ENCODE measurements at places on chromosomes 13 and 19.
A peak's percentile ranks its signal among the peaks of the same experiment; 100 is the strongest.

DNA sequence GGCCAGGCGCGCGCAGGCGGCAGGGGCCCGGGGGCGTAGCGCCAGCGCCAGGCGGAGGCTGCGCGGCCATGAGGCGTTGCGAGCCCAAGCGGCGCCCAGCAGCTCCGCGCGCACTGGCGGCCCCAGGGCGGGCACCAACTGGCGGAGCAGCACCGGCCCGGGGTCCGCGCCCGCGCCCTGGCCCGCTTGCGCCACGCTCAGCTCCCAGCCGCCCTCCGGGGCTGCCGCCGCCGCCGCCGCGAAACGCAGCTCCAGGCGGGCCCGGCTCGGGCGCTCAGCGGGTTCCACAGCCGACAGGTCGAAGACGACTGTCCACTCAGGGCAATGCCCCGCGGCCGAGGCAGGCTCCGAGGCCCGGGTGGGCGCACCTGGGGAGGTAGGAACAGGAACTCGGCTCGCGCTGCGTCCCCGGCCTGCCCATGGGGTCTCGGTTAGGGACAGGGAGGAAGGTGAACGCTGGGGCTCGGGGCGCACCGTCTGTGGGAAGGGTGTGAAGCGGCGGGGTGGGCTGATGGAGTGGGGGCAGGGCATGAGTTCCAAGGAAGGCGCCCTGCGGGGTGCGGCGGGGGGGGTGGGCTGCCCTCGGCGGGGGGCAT is 26.8 kb downstream of the CERS1 start:
- DNase-seq = no peak

- DNase-seq = no peak
Observed at GRCh38 chr13:109933476-109933875, 147.1 kb upstream of the IRS2 start.

DNA sequence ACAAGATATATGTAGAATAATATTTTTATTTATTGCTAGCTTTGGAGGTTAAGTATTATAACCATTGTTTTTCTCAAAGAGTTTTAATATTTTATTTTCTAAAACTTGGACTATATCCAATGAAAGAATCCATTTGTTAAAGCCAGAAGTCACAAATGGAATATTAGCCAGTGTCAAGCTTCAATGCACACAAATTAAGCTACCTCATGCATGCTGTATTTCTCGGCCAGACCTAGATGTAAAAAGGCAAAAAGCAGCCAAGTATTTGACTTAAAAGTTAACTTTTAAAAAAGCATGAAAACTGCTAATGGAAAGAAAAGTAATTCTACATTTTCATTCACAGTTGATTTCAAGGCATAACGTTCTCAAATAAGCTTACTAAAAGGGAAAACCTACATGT is 160.0 kb upstream of the ATXN8OS start:
- DNase-seq = no peak

DNA sequence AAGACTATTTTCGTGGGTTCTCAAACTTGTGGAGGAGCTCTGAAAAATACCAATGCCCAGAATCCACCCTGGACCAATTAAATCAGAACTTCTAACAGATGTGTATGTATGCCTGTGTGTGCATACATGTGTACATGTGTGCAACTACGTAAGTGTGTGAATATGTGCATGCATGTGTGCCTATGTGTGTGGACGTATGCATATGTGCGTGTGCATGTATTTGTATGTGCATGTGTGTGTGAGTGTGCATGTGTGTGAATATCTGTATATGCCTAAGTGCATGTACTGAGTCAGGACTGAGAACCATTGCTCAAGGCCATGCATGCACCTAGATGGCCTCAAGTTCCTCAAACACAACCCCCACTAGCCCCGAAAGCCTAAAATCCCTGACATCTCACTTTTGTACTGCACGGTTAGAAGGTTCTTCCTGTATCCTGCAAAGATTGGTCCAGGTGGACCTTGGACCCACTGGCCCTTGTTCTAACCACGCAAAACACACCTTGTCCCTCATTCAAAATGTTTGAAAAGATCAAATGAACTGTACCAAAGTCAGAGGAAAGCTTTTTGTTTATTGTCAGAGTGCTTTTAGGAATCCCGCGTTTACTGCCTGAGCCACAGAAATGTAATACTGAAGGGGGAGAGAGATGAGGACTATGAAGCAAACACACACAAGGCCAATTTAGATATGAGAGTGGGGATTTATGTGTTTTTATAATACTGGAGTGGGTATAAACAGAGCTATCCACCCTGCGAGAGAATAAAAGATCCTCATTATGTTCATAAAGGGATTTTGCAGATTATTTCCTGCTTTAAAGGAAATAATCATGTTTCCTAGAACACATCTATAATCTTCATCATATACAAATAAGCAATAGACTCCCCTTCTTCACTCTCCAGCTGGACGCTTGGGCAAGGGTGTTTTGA is 39.1 kb downstream of the LATS2 start:
- DNase-seq = no peak

GRCh38 chr19:55488986-55489710 is 912 bp downstream of the SSC5D start:
- no peak for DNase-seq

DNA sequence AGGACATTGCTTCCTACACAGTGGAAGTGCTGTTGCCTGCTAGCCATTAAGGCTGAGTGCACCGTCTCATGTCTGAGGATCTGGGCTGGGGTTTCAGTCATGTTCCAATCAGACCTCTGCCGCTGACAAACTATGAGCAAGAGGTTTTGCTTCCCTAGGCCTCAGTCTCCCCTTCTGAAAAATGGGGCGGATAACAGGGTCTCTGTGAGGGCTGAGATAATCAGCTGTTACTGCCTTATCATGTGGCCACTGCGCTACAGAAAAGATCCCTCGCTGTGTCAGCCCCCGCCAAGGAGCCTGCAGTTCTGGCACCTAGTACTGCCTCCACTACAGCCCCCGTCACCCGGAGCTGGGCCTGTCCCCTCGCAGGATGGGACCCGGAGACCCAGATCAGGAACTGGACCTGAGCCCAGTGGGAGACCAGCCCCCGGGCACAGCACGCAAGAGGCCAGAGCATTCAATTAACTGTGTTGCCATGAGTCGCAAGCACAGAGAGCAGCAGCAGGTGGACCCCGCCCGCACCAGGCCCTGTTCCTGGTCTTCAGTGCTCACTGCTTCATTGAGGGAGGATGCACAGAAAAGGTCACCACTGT is 3.0 kb upstream of the PNKP start:
- DNase-seq = no peak

DNA sequence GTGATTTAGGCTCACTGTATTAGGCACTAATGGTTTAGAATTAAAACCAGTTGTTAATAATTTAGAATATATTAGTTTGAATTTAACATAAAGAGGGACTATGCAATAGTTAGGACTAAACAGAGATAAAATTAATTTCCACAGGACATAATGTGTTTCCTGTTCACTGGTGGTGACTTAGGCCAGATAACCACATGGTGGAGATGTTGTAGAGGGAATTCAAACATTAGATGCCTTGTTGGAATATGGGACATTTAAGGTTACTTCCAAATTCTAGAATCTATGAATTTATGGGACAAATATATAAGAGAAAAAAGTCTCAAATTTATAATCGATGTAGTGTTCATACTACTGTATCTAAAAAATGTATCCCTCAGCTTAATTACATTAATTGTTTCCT is 615.5 kb upstream of the KLHL1 start:
- no peak for DNase-seq

DNA sequence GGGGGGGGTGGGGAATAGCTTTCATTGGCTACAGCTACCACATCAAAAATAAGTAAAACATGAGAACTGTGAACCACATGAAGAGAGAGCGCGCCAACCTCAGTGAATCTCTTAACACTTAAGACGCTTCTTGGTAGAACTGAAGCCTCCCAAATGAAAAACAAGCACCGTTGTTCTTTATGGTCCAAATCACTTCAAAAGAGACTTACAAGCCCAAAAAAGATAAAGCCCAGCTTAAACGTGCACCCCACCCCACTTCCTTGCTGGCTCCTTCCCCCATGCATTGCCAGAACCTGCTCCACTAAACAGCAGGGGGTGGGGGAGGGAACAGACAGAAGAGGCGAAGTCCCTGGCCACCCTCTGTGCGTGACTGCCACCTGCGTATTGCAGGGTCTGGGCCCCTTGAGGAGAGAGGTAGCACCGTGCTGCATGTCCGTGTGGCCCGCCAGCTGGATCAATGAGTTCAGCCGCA is 479.1 kb downstream of the FOXO1 start:
- DNase-seq = peak; percentile 68

GRCh38 chr13:74135326-74136083 is 1.3 kb upstream of the KLF12 start:
- peak; percentile 83 for DNase-seq

GRCh38 chr13:38602266-38602665 is 84.6 kb upstream of the FREM2 start:
- no peak for DNase-seq

GRCh38 chr19:16846901-16847300 is 17.7 kb downstream of the SIN3B start:
- DNase-seq = no peak

DNA sequence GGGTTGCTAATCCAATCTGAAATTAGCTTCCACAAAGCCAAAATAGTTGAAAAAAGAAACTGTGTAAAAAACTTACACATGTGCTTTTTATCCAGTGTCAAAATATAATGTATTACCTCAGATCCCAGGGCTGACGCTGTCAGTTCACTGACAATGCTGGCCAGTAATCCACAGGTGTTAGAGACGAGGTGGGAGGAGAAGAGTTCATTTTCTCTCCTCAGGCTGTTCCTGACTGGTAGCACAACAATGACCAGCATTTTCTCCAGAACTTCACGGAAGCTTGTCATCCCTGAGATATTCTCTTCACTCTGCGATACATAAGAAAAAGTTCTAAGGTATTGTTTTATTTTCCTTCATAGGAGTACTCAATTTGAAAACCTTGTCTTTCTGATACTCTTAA is 146.9 kb downstream of the MYCBP2 start:
- no peak for DNase-seq

DNA sequence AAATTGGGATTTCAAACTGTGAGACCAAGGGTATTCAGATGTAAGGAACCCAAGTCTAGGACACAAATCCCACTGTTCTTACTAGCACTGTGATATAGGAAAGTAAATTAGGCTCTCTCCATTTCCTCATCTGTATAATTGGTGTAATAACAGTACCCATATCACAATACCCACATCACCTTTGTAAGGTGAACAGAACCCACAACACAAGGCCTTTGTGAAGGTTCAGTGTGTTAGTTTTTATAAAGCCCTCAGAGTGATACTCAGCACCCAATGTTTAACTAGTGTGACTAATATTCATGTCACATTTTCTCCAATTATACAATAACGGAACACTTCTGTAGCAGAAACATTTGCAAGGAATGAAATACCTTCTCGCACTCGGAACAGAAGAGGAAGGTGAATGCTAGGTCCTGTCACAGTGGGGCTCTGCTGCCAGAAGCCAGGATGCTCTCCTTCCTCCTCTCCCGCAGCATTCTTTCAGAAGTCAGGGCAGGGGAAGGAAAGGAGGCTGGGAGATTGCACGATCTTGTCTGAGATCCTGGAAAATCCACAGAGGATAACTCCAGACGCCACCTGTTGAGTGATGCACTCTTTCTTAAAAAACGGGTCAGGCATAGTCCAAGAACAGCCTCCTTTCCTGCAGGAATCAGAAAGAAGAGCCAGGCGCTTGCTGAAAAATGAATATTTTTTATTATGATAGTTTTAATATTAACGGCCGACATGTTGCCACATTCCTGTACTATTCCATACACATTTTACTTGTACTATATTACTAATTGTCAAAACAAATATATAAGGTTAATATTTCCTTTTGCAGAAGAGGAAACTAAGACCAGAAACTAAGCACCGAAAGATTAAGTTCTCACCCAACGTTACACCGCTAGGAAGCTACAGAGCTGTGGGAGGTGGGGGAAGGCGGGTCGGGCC is 762 bp downstream of the ZNF45 start:
- no peak for DNase-seq

GRCh38 chr13:44334751-44335150 is 38.9 kb upstream of the SERP2 start:
- no peak for DNase-seq

DNA sequence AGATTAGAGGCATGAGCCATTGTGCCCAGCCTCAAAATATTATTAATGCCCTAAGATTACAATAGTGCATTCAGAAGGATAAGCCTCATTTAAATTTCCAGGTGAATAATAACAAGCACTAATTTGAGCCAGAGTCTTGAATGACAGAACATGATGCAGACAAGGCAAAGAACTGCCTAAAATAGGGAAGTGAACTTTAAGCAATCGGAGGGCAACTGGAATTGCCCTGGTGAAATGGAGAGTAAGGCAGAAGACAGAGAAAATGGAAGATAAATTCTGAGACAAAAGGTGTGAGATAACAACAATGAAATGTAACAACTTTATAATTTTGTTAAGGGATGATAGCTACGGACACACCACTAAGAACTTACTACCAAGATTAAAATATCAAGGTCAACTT is 199.9 kb downstream of the DIAPH3 start:
- no peak for DNase-seq

- DNase-seq = no peak
Observed at GRCh38 chr13:44368599-44369368, 4.8 kb upstream of the SERP2 start.

DNA sequence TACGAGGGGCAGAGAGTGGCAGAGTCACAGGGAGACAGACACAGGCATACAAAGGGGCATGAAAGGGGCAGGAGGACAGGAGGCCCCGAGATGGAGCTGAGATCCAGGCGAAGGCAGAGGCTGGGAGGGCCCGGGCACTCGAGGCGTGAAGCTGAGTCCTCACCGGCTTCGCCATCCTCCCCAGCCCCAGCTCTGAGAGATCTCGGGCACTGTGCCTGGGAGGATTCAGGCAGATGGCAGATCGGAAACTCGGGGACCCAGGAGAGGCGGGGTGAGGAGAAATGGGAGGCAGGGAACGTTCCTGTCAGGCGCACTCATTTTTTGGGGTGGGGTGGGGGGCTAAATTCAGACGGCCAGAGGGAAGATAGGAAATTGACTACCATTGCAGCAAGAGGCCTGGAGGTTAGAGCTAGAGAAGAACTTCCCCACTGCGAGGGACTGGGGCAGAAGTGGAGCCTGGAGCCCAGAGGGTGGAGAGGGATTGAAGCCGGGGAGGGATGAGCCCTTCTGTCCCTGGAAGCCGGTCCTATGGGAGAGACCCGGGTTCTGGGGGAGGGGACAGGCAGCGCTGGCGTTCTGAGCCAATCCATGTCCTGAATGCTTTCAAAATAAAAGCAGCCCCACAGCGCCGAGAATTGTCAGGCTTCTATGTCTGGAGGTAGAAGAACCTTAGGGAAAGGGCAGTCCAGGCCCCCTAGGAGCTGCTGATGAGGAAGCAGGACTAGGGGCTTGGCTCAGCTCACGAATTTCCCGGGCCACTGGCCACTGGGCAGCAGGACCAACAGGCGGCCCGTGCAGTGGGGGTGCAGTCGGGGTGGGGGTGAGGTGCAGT is 12.6 kb downstream of the LRRC4B start:
- DNase-seq = no peak

DNA sequence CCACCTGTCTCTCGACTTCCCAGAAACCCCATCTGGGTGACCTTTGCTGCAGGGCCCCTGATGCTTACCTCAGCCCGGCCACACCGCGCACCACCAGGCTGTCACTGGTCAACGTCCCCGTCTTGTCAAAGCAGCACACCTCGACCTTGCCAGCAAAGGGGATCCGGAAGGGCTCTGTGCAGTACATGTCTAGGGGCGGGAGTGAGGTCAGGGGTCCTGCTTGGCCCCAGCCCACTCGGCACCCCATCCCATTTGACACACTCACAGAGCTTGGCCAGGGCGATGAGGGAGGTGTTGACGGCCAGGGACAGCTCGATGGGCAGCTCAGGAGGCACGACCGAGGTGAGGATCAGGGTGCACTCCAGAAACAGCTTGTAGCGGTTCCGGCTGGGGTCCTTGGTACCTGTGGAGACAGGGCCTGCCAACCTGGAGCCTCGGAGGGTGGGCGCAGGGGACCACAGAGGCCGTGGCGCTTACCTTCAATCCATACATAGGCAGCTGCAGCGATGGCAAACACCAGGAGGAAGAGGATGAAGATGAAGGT is 8.4 kb downstream of the ATP13A1 start:
- no peak for DNase-seq

Measured in activated T-cell treated with anti-CD3 and anti-CD28 coated beads, Interleukin-2, amount 50 U/mL, for 48 hours (primary cell).